ENCODE measurements at places on chromosomes 3 and 15.

- peak; percentile 54 for DNase-seq
These were observed 570 bp downstream of the PCNP start for GRCh38 chr3:101574388-101575112.

GRCh38 chr3:110851736-110852135 is 219.9 kb upstream of the NECTIN3 start:
- no peak for DNase-seq

GRCh38 chr15:94282269-94283250 is 51.2 kb downstream of the MCTP2 start:
- no peak for DNase-seq

DNA sequence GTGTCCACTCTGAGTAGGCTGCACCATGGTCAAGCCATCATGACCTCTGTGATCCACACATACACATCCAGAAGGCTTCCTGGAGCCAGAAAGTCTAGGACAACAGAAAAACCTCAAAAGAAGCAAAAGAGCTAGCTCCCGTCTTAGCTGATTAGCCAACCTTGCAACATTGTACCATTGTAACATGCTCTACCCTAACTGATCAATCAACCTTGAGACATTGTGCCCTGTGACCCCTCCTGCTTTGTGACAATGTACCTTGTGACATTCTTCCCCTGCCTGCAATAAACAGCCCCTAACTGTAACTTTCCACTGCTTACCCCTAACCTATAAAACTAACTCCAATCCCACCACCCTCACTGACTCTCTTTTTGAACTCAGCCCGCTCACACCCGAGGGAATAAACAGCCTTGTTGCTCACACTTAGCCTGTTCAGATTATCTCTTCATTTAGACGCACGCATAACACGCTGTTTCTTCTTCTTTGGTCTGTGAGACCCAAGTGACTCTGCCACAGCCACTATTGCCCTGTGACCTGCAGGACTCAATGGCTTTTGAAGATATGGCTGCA is 1104.6 kb downstream of the OTOL1 start:
- DNase-seq: no peak

- no peak for DNase-seq
These were observed 103.7 kb downstream of the MEX3B start for GRCh38 chr15:81942157-81942556.

- DNase-seq: no peak
These were observed 189.6 kb downstream of the GHSR start for GRCh38 chr3:172258624-172259023.

DNA sequence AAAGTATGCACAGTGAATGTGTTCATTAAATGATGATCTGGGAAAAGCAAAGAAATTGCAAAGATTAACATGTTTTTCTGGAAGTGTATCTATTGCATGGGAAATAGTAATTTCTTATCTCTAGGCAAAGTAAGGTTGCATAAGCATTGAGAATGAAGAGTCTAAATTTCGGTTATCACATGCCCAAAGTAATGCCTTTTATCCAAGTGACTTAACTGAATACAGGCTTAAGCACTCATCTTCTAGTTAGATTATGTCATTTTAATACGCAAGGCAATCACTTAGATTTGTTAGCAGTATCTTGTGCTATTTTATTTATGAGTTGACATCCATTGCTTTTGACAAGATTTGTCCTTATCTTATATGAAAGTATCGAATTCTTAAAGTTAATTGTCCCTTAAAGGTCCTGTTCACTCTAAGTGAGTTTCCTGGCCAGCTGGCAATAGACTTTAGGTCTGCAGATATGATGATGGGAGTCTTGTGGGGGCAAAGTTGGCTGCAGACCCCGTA is 100.5 kb downstream of the NAALADL2 start:
- no peak for DNase-seq

- no peak for DNase-seq
These were observed 83.8 kb downstream of the PLOD2 start for GRCh38 chr3:146077181-146077580.

GRCh38 chr15:42367041-42367440 is 7.7 kb downstream of the CAPN3 start:
- no peak for DNase-seq

DNA sequence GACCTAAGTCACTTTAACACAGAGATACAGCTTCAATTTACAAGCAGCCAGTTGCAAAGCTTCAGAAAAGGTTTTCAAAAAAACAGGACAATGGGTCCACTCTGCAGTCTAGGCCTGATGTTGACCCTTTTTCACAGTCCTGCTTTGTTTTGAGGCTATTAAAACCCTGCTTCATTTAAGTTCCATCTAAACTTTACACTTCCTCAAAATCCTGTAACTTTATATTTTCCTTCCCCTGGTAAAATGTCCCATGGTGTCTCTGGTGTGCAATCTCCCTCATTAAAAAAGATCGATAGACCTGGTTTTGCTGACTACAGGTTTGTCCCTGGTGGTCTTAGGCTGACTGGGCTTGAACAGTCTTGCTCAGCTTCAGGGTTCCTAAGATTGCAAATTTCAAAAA is 5.1 kb upstream of the RPL14 start:
- DNase-seq: no peak

GRCh38 chr3:144282313-144282712 is 310.7 kb downstream of the DIPK2A start:
- DNase-seq: no peak

GRCh38 chr3:57530071-57530608 is 14.0 kb downstream of the DNAH12 start:
- DNase-seq: no peak

DNA sequence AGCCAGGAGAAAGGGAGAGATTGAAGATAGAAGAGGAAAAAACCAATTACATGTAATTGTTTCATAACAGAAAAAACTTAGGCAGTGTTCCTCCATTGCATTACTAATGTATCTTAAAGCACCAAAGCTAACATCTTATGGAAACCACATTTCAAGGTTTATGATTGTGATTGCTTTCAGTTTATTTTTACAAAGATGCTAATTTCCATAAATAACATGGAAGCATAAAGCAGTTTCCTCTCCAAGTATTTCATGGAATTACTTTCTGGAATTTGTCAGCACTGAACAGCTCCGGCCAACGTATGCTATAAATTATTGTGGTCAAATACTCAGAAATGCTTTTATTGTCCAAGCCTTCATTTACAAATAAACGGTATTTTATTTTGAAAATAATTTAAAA is 11.6 kb downstream of the ADAMTSL3 start:
- DNase-seq: no peak

- DNase-seq: no peak
These were observed 127.7 kb downstream of the MTHFS start for GRCh38 chr15:79769069-79769481.

DNA sequence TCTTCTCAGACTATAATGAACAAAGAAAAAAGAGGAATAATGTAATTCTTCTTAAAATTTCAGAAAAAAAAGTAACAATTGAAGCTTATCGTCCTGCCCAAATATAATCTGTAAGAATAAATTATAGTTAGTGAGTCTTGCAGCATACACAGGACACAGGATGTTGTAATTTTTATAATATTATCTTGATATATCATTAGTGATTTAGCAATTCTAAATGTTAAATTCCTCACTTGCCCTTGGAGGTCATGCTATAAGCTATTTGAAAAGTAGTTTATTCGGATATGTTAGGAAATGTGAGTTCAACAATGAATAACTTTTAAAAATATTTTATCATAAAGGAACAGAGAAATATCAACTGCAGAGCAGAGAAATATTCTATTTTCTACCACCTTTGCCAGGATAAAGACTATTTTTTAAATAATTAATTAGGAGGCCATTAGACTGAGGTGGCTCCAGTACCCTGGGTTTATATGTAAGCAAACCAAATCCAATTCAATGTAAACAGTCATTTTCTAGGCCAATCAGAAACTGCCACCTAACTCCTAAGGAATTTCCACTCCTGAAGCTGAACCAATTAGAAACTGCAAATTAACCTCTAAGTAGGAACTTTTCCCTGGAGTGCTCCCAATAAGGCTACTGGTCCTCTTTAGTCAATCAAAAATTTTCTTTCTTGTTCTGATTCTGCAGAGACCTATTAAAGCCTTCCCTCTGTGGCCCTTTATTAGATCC is 1109.3 kb downstream of the ROBO2 start:
- DNase-seq: no peak

DNA sequence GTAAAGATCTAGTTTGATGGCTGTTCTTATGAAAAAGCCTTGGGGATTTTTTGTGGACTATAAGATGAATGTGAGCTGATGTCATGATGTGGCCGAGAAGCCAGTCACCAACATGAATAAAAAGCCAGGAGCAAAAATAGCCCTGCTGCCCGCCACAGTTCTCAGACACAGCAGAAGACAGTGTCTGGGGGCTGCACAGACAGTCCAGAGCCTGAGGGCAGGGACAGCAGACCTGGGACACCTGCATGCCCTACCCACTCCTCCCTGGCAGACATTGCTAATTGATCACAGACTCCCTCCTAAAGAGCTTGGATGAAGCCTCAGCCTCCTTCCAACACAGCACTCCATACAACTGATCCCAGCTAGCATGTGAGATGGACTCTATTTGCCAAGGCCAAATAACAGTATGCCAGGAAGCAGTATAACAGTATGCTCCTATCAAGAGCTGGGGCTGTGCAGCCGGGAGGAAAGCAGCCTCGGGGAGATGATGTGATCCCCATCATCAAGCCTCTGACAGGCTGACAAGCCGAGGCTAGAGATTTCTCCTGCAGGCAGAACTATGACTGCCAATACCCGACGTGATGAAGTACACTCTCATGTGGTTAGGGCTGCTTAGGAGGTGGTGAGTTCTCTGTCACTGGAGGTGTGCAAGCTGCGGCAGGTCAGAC is 105.4 kb upstream of the RPL32 start:
- DNase-seq: no peak

GRCh38 chr3:87318617-87319021 is 42.2 kb upstream of the POU1F1 start:
- no peak for DNase-seq

DNA sequence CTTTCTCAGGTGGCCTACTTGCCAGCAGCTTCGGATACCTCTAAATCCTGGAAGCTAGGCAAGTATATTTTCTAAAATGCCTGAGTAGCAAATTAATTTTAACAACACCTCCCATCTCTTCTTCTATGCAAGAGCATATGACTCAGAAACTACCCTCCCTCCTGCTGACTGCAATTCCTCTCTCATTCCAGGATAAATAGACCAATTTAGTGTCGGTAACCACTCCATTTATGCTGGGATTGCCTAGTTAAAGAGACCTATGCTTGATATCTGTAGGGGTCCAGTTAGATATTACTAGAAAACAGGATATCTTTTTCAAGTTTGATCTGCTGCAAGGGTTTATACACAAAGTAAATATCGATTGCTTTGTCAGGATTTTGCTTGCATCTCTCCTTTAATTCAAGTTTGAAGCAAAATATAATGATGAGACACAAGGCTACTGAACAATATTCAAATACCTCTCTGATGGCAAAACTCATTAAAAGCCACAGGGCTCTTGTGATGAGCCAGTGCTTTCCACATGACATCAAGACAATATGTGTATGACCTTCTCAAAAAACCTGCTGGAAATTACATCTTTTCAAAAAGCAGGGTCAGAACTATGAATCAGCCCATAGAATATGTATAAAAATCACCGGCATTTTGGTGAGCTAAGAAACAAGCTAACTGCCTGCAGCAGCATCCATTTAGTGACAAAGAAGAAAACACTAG is 491.6 kb upstream of the NECTIN3 start:
- no peak for DNase-seq

DNA sequence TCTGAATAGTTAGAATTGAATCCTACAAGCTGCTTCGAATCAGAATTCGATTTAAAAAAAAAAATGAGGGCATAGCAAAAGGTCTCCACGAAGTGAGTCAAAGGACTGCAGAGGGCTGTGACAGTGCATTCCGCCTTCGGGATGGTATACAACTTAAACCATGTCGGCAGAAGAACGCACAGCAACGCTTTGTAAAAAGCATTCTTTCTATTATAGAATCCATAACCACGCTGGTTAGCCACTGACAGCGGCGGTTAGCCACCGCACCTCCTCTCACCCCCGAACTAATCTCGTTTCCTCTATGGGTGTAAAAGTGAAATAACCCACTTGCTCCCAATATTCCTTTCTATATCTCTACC is 664 bp upstream of the PIK3CA start:
- no peak for DNase-seq

GRCh38 chr3:50658416-50658815 is 16.3 kb upstream of the DOCK3 start:
- DNase-seq: no peak

DNA sequence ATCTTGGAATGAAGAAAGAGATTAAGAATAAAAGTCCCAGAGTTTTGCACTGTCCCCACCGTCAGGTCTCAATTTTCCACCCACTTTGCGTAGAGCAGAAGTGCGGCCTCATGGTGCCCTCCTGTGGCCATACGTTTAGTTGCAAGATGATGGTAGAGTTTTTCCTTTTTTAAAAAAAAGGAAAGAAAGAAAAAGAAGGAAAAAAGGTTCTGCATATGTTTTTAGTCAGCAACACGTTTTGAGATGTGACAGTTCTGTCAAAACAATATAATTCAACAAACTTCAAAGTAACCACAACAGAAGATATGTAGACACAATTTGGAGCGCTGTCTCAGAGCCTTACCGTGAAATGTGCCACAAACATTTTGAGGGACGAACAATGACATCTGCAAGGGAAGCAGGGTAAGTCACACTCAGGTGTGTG is 24.6 kb downstream of the EBLN2 start:
- no peak for DNase-seq

GRCh38 chr15:64153480-64154367 is 2.2 kb downstream of the SNX22 start:
- peak; percentile 95 for DNase-seq

- no peak for DNase-seq
These were observed 118.1 kb downstream of the FBLN2 start for GRCh38 chr3:13666781-13667709.

DNA sequence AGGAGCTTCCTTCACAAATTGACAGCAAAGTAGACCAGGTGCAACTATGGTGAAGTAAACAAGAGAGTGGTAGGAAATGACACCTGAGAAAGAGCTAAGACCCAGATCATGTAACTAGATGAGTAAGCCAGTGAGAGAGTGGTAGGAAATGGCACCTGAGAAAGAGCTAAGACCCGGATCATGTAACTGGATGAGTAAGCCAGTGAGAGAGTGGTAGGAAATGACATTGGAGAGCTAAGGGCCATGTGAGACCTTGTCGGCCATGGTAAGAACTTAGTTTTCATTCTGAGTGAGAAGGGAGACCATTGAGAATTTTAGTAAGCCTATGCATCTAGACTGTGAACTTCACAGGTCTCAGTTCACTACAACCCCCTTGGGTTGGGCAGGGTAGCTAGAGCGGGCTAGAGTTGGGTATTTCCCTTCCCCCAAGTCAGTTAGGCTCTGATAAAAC is 5.4 kb upstream of the SENP7 start:
- DNase-seq: no peak

- DNase-seq: no peak
These were observed 148.8 kb upstream of the NUDT16 start for GRCh38 chr3:131232711-131233267.

DNA sequence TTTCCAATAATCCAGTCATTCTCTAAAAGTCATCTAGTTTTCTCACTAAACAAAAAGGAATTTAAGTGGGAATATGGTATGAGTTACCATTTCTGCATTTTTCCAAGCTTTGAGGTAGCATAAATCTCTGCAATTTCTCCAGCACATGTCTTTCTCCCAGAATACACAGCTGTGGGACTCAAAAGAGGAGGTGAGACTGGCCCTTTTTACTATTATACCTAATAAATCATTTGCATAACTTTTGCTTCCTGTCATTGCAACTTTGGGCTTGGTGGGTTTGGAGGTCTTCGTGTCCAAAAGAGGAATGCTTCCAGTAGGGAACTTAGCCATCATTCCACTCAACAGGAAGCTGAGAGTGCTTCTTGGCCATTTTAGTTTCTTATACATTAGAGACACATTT is 94.8 kb downstream of the FMN1 start:
- DNase-seq: no peak
